ENCODE measurements at places on chromosomes 11 and 22. TPM values are rescaled to one million over a fixed set of nuclear protein-coding genes. Genes with fewer than 3 reads are reported as not detected.

MYO7A gene
- 5.3 TPM for total RNA-seq

- DNase-seq: no peak
- H3K4me1 ChIP-seq: no peaks in the 10 kb centered on the region
- H3K36me3 ChIP-seq: peaks cover 20% of the 10 kb centered on the region
- no peak overlapping the region for H3K27ac ChIP-seq
- no peak overlapping the region for H3K4me3 ChIP-seq
- H3K27me3 ChIP-seq: no peaks in the 10 kb centered on the region
These were observed 17.3 kb downstream of the TRAF6 start for GRCh38 chr11:36492724-36493304.

DNA sequence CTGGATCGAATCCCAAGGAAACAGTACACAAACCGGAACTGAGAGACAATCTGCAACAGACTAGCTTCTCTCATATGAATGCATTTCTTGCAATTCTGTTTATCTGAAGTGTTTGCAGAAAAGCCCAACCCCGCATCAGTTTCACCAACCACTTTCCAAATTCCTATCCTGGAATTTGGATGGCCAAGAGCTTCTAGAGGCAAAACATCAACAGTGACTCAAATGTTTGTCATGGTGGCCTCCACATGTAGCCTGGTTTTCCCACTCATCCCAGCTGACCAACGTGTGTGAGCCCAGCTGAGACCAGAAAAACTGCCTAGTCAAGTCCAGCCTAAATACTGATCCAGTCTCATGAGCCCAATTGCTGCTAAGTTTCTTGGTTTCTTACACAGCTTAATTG lies 8.3 kb upstream of the MIEF1 start:
- H3K27ac ChIP-seq: no peak overlapping the region
- peaks cover under 1% of the 10 kb centered on the region for H3K4me1 ChIP-seq

- no peak for DNase-seq
- H3K27ac ChIP-seq: peak overlapping the region; percentile 90
- no peak overlapping the region for H3K4me3 ChIP-seq
- peaks cover 26% of the 10 kb centered on the region for H3K4me1 ChIP-seq
These were observed 90.3 kb upstream of the MTMR2 start for GRCh38 chr11:96014217-96014616.

- peaks cover under 1% of the 10 kb centered on the region for H3K4me1 ChIP-seq
- no peak overlapping the region for H3K4me3 ChIP-seq
- no peak for DNase-seq
- H3K27ac ChIP-seq: no peak overlapping the region
- H3K27me3 ChIP-seq: no peaks in the 10 kb centered on the region
These were observed 289.9 kb downstream of the TENM4 start for GRCh38 chr11:79150966-79151365.

- peaks cover 7% of the 10 kb centered on the region for H3K4me1 ChIP-seq
- no peak overlapping the region for H3K27ac ChIP-seq
- no peak overlapping the region for H3K4me3 ChIP-seq
- no peaks in the 10 kb centered on the region for H3K27me3 ChIP-seq
These were observed 21.9 kb downstream of the ASCC2 start for GRCh38 chr22:29816128-29816527.
